ENCODE measurements at places on chromosomes 2 and 18.

DNA sequence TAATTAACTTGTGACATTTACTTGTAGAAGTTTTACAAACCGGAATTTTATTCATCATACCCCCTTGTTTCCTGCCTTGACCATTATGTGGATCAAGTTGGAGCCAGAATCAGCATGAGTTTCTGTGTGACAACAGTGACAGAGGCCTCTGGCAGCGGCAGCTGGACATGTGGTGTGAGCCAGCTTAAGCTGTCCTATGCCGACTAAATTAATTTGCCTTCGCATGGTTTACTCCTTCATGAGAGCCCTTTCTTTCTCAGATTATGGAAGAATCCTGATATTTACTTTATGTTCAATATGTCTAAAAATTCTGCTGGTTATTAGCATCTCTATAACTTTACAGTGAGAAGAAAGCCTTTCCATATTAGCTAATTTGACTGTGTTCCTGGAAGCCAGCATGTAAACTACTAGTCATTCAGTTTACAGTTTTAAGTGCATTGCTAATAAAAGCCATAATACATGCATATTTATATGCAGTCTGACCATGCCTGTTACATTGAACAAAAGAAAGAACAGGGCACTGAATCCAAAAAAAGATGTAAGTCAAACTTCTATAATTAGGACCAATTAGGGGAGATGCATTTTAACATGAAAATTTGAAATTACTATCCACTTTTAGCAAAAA lies 495.8 kb upstream of the ACVR2A start:
- DNase-seq: no peak

DNA sequence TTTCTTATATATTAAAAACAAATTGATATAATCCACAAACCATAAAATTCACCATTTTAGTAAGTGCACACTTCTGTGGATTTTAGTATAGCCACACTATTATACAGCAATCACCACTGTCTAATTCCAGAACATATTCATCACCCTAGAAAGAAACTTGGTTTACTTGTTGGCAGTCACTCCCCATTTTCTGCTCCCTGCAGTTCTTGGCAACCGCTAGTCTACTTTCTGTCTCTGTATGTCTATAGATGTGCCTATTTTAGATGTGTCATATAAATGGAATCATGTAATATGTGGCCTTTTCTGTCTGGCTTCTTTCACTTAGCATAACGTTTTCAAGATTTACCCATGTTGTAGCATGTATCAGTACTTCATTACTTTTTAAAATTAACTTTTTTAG lies 5.7 kb downstream of the CKAP2L start:
- DNase-seq: no peak

GRCh38 chr2:50786345-50786744 lies 245.6 kb downstream of the NRXN1 start:
- peak; percentile 15 for DNase-seq

GRCh38 chr2:186101616-186102015 lies 363.0 kb downstream of the FSIP2 start:
- no peak for DNase-seq

DNA sequence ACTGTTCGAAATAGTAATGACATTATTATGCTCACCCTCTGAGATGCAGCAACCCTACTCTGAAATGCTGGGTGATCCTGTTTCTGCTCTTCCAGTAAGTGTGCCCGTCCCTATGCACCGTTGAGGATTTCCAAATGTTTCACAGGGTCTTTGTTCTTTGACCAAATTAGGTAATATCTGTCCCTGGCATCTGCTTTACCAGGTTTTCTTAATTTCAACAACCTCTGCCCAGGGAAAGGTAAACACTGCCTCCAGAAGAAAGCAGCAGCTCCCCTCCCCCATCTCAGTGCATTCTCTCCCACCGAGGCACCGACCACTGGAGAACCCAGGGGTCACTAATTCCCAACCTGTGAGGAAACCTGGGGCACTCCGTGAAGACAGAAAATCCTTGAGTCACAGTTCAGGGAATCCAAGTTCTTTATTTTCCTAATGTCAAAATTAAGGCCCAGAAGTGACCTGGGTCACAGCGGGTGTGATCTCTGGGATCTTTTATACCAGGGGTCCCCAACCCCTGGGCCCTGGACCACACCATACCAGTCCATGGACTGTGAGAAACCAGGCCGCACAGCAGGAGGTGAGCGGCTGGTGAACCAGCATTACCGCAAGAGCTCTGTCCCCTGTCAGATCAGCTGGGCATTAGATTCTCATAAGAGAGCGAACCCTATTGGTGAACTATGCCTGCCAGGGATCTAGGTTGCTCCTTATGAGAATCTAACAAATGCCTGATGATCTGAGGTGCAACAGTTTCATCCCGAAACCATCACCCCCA lies 1.2 kb upstream of the GRB14 start:
- DNase-seq: no peak

DNA sequence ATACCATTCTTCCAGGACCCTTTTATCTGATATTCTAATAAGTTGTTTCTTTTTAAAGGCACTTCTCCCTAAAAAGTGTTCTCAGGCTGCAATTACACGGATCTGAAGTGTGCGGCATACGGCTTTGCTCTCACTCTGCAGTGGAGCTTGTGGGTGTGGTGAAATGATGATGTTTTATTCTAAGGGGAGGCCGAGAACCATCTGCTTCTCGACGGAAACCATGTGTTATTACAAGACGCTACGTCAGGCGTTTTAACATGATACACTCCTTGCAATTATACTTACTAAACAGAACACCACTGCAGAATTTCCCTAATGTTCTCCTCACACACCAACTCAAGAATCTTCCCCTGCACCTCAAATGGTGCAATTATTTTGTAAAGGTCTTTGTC lies 34.9 kb upstream of the CTDP1 start:
- DNase-seq: no peak

DNA sequence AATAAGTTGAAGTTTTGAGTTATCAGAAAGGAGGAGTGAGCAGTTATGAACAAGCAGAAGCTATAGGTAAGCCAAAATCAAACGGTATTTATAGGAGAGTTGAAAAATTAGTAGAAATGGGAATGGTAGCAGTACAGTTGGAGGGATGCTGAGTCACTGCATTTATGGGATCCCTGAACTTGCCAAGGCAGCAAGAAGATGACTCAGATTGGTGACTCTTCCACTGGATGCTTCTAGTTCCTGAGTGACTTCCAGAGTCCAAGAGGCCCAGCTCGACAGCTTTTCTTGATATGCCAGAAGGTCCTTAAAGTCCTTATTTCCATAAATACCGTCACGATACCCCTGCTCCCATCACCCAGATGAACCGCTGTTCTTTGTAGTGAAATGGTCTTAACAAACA lies 31.1 kb upstream of the ACTR3 start:
- no peak for DNase-seq

- DNase-seq: no peak
These were observed 104.1 kb upstream of the ITPRID2 start for GRCh38 chr2:181787310-181788048.

- no peak for DNase-seq
These were observed 785.8 kb downstream of the RNF144A start for GRCh38 chr2:7703048-7703447.

- DNase-seq: no peak
These were observed 17.1 kb downstream of the TRIB2 start for GRCh38 chr2:12733846-12734245.

DNA sequence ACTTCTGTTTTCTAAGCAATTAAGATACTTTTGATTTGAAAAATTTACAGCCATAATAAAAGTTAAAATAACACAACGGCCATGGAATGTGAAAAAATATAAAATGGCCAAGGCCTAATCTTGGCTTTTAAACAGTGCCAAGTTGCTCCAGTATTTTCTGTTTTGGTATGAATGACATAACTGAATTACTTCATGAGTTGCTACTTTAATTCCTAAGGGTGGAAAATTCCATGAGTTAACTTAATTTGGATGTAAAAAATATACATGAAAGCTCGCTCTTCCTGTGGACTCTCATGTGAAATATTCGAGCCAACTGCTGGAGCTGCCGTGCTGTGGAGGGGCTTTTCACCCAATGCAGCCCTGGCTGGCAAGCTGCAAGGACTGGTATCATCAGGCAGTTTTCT lies 286.0 kb upstream of the CCDC68 start:
- no peak for DNase-seq

DNA sequence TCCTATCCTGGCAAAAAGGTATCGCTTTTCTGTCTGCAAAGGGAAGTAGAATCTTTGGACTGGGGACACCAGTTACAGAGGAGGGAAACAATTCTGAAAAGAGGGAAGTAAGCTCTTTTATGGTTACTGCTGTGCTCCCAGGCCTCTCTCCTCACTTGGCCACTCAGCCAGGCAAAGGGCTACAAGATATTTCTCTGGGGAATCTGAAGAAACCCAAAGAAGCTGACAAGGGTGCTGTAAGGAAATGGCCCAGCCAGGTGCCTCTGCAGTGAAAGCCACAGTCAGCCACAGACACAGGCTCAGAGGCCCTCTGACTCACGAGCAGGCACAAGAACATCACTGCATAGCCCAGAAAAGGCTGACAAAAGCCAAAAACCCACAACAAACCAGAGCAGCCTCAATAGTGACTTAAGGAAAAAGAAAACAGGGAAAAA lies 5.8 kb downstream of the HDLBP start:
- no peak for DNase-seq

- DNase-seq: peak; percentile 17
These were observed 26.4 kb downstream of the RTP5 start for GRCh38 chr2:241895712-241896641.

- no peak for DNase-seq
These were observed 179.8 kb upstream of the RBBP8 start for GRCh38 chr18:22753130-22753831.

GRCh38 chr18:65235966-65236624 lies 514.7 kb upstream of the CDH7 start:
- no peak for DNase-seq

GRCh38 chr18:69883781-69884180 lies 63.9 kb downstream of the CD226 start:
- DNase-seq: no peak

DNA sequence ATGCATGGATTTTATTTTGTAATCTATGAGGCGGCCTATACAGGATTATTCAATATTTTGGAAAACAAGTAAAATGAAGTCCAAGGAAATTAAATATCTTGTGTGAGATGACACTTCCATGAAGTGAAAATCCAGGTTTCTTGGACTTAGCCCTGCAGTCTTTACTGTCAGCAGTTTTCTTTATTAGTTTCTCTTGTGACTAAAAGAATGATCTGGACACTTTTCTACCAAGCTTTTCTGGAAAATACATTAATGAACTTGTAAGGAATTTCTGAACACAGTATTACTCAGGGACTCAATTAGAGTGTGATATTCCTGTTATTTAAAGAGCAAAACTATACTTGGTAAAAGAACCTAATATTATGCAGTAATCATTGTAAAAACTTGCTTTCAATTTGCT lies 610.4 kb upstream of the SLC8A1 start:
- DNase-seq: no peak

DNA sequence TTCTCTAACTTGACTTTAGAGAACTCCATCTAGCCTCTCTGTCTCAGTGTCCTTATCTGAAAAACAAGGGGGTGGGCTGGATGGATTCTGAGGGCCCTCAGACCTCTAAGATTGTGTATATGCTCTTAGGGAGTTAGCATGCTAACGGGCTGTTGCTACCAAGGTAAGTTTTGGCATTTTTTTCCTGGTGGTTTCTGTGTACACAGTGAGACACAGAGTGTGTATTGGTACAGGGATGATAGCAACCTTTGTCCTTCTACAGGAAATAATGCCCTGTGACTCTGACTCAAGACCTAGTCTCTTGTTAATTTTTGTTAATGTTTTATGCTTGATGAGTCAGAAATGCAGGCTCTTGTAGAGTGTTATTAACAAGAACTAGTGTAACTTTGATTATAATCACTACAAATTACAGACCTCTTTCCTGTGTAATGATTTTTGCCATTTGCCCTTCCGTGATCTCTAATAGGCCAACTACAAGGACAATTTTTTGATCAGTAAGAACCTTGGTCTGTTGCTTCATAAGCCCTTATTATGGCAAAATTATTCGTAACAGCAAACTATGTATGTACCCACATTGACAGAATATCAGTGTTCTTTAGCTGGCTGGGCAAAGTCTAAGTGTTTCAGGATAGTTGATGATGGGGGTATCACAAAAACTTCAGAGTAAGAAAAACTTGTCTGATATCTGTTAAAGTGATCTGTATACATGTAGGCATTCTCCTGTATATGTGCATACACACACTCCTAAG lies 89.7 kb downstream of the SPTBN1 start:
- DNase-seq: no peak

DNA sequence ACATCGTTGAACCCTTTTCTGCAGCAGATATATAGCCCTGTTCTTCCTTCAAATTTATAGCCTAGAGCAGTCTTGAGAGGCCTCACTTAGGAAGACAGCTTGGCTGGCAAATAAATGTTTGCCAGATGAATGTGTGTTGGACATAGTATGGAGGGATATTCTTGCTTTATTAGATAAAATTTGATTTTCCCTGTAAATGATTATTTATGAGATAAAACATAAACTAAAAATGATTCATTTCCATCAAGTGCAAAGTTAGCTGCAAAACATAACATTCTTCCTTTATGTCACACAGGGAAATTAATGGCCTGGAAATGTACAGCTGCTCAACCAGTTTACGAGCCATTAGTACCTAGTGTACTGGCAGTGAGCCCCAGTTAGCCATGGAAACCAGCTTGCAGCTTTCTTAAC lies 82.5 kb downstream of the LIMS1 start:
- DNase-seq: no peak

- DNase-seq: no peak
These were observed 39.4 kb downstream of the HADHB start for GRCh38 chr2:26284132-26284531.

GRCh38 chr18:48296581-48296980 lies 112.6 kb downstream of the ZBTB7C start:
- no peak for DNase-seq

DNA sequence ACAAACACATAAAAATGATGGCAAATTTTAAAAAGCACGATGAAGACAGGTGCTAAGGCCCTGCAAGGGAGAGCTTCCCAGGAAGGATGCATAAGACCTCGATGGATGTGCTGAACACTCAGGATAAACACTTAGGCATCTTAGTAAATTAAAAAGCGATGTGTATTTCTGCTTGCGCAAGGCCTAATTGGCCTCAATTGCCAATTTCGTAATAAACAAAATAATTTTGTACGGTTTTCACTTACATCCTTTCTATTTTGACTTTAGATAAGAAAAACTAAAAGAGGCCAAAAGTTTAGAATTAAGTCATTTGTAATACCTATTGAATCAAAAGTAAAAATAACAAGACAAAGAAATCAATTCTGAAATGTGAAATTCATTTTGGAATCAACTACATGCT lies 189.1 kb downstream of the TCF4 start:
- DNase-seq: no peak

DNA sequence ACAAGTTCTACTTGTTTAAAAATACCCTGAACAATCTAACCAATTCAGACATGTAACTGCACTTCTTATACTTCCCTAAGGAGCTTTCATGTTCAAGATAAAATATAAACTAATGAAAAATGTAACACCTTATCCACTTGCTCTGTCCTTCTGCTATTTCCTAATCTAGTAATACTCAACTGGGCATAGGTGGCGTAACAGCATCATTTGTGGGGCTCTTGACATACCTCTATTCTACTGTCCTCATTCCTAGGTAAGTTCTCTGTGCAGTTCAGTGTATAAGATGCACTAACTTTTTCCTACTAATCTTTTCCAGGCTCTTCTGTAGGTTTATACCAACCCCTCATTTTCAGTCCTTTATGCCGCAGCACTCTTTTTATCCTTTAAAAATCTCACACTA lies 36.7 kb downstream of the PRKD3 start:
- no peak for DNase-seq
